COR-L47 (cell line): ENCODE measurements at places on chromosomes 6 and 20.

- DNase-seq, result no peak
These were observed 42.6 kb upstream of the SUPT3H start for GRCh38 chr6:45420083-45420908.

GRCh38 chr6:139250296-139251044 lies 41.3 kb downstream of the TXLNB start:
- no peak for DNase-seq

DNA sequence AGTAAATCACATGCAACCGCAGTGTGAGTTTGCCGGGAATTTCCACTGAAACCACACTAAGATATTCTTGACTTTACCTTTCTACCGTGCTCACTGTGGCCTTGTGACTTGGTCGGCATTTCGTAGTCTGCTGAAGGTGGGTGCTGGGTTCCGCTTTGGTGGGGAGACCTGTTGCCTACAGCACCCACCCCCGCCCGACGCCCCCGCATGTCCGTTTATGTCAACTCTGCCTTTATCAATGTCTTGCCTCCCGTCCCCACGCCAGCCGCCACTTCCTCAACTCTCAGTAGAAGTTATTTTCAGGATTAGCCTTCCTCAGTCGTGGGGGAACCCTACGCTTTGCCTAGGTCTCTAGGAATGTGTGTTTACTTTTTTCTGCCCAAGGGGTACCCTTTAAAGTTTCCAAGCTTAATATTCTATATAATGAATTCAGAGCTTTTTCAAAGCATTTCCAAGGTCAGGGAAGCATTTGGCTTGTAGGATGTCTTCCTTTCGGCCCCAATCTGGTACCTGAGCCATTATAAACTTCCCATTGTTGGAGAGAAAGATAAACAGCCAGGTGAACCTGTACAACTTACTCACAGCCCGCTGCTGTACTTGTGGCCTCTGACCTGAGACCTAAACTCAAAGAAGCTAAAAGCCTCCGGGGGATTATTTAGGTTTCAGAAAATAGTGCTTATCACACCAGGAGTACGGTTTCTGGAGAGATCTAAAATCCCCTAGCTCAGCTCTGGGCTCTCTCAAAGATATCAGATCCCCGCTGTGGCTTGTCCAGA lies 54.2 kb downstream of the TBC1D7 start:
- no peak for DNase-seq

DNA sequence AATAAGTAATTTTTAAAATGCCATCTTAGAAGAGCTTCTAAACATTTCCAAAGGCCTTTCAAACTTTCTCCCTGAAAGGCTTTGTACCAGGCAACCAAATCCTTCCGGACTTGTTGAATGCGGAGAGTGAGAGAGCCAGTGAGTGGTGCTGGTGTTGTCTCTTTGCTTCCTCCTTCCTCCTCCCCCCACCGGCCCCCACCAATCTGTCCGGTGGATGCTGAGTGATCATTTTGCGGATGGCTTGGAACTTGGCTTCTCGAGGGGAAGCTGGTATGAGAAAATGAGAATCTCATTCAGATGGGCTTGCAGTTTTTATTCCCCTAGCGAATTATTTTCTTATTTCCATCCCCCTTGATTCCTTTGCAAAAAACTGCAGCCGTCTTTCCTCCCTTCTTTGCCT lies 97.3 kb downstream of the ANKRD60 start:
- DNase-seq, result peak; percentile 13

DNA sequence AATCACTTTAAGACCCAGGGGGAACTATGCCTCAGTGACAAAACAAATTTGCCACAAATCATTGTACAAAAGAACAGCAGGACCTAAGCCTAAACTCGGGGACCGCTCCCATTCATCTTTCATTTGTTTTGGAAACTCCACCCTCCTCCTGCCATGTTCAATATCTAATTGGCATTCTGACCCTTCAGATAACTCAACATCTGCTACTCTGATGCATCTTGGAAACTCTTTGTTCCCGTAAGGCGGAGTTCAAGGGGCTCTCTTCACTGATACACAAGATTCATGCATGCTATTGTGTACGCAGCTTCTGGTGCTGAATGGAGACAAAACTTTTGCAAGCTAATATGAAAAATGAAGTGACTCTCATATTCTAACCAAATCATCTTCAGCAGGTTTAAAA lies 187.6 kb downstream of the ZFP64 start:
- peak; percentile 52 for DNase-seq

GRCh38 chr20:4243071-4243470 lies 227.7 kb upstream of the RNF24 start:
- DNase-seq, result no peak

- DNase-seq, result no peak
These were observed 35.9 kb upstream of the MDFI start for GRCh38 chr6:41602422-41602743.

DNA sequence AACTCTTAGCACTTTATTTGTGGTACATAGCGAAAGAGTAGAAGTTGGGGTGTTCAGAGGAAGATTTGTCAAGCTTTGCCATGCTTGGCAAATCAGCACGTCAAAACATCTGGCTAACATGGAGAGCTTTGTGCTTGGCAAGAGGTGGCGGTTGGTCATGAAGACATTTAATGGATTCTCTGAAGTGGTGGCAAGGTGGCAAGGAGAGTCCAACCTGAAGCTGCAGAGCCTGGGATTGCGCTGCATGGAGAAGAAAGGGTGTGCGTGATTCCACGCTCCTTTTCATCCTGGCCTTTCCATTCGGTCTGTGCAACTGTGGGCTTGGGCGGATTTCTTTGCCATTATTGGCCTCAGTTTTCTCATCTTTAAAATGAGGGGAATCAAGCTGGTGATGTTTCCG lies 3.1 kb downstream of the PYGB start:
- DNase-seq, result no peak
